ENCODE measurements at places on chromosomes 5 and 9.

DNA sequence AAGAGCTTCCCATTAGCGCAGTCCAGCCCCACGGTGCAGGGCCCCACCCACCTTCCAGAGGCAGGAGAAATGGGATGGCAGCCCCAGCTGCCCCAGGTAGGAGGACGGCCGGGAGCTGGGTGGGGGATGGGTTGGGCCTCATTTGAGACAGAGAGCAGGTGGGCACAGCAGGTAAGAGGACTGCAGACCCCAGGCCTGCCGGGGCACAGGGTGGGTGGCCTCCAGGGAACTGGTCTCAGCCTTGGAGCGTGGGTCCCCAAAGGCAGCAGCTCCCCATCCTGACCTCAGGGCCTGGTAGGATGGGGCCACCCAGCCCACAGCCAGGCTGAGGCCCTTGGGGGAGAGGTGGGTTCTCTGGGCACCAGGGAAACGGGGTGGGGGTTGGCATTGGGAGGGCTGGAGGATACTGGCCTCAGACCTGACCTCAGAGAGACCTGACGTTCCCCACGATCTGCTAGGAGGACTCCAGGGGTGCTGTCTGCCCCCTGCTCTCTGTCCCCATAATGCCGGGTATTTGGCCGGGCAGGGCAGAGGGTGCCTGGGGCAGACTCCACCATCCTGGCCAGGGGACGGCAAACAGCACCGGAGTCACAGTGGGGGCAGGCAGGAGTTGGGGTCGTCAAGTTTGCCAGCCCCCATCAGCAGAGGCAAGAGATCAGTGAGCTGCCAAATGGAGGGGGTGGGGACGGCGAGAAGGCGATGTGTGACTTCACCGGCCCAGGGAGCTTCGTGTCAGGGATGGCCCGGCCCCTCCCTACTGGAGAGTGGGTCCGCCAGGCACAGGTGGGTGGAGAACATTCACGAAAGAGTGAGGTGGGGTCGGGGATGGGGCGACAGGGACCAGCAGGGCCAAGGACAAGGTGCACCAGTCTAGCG, 6.8 kb upstream of the QRFP start:
- no peak for DNase-seq

DNA sequence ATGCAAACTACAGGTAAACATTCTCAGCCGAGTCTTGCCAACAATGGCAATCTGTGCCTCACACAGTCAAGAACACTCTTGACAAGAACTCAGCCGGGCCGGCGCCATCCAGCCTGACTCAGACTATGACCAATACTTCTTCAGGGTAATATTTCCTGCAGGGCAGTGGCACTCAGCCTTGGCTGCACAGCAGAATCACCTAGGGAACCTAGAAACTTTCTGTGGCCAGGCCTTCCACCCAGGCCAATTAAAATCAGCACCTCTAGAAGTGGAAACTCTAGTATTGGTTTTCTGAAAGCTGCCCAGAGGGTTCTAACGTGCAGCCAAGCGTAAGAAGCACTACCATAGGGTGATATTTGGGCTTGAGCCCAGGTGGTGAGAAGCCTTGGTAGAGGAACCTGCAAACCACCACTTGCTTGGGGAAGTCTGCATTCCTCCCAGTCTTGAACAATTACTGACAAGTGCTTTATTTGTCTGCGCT, 120.6 kb downstream of the TTLL11 start:
- DNase-seq: peak; percentile 65

DNA sequence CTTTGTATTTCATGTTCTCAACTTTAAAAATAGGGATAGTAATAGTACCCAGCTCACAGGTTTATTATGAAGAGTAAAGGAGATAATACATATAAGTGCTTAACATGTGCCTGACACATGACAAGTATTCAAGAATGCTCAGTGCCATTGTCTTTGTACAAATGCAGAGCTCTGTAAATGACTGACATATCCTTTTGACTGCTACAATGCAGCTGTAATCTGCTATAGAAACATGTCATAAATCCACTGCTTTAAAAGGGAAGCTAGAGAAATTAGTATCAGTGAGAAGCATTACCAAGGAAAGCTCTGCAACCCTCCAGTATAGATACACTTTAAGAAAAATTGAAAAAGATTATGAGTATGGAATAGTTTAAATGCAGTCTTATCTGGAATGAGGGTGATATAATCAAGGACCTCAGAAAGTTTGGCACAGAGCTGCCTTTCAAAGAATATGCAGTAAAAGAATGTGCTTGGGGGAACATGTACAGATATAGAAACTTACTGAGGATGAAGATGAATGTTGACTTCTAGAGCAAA, 17.9 kb downstream of the ERAP1 start:
- no peak for DNase-seq

- DNase-seq: no peak
These were observed 17.0 kb downstream of the HRH2 start for GRCh38 chr5:175674731-175675346.

DNA sequence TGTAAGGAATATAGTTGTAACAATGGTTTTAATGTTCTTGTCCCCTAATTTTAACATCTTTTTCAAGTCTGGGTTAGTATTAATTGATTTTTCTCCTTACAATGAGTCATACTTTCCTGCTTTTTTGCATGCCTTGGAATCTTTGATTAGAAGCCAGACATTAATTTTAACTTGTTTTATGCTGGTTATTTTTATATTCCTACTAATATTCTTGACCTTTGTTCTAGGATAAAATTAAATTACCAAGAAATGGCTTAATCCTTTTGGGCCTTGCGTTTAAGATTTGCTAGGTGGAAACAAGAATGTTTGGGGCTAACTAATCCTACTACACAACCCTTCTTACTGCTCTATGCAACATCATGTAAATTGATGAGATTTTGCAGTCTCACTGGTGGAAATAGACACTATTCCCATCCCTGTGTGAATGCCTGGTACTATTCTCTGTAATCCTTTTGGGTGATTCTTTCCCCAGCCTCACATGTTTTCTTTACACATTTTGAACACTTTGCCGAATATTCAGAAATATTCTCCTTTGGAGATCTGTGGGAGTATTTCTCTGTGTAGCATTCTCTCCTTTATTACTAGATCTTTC, 47.2 kb downstream of the ZCCHC7 start:
- DNase-seq: no peak

GRCh38 chr5:11524188-11524587, 380.1 kb downstream of the CTNND2 start:
- no peak for DNase-seq

GRCh38 chr9:35745569-35745968, 3.5 kb downstream of the GBA2 start:
- DNase-seq: no peak

- no peak for DNase-seq
These were observed 51.4 kb downstream of the EXD3 start for GRCh38 chr9:137371521-137371941.

- DNase-seq: peak; percentile 49
These were observed 22.1 kb upstream of the NDST1 start for GRCh38 chr5:150485693-150486401.

DNA sequence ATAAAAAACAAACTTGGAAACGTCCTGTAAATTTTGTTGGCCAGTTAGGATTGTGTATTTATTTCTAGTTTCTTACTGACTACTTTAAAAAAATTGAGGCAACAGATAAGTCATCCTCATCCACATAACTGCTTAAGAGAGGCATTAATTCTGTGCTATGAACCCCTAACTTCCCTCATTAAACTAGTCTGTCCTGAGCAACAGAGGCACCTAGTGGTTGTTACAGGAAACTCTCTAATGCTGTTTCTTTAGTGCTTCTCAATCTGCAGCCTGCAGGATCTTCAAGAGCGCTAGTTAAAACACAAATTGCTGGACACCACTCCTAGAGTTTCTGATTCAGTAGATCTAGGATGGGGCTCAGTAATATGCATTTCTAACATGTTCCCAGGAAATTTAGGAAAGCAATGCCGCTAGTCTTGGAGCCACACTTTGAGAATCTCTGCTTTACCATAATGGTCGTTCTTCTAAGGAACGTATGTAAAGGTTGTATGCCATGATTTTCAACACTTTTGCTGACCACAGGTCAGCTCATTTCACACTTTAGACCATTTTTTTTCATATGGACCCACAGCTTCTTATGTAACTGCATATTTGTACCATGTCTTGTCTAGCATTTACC, 410.1 kb upstream of the SMARCA2 start:
- DNase-seq: no peak

DNA sequence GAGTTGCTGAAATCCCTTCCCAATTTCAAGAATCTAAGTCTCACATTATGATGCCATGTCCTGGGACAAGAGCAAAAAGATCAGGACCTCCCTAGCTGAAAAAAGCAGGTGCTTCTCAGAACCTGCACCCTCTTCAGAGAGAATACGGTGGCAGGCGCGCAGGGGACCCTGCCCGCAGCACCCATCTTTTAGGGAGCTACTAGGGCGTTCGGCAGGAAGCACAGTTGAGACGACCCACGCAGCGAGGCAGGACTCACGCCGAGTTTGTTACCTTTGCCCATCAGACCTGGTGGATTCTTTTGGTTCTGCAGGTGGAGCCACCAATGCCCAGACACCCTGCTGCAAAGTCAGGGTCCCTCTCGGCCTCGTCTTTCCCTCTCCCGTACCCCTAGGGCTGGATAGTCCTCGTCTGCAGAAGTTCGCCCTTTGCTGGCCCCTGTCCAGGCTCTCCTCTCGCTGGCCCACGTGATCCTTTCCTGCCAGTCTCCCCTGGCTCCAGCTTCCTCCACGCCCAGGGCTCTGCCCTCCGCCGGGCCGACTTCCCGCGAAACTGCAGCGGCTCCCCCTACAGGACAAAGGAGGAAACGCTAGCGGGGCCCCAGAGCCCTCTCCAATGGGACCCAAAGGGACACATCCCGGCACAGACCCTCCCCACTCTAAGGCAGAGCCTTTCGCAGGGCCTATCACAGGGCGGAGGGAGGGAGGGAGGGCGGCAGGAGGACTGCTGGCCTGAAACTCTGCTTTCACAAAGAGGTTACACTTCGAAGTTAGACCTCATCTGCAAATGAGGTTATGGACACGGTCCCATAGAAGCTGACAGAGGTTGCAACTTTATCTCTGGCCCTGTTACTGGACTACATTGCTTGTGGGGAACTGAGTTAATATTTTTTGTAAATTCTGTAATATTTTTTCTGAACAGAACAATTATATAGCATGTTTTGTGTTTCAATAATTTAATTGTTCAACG, 28.8 kb downstream of the TMEM174 start:
- DNase-seq: no peak

DNA sequence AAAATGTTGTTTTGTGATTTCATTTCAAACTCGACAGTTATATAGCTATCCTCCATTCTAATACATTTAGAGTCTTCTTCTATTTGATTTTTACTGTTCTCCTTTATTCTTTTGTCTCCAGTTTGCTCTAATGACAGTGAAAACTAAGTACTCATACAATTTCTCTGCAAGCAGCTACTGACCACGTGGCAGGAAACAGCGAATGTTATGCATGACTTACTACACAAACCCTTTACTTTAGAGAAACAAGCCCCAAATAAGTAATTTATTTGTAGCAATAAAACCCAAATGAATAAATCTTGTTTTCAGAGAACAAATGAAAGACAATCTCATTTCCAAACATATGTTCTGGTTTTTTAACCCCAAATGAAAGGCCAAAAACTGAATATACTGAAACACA, 41.9 kb downstream of the CDH6 start:
- no peak for DNase-seq

DNA sequence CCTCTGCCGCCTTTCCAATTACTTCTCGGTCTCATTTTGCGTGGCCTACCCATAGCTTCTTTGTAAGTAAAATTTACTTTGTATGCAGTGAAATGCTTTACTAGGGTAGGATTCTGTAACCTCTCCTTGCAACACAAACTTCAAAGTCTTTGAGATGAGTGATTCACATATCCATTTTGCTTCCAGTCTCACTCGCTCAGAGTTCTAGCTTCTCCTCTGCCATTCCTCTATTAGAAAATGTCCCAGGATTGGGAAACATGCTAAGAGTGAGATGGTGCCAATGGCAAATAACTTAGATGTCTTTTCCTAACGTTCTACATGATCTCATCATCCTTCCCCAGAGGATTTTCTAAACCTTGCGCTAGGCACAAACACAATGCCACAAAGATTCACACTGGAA, 270.5 kb upstream of the SLC30A5 start:
- DNase-seq: no peak

GRCh38 chr5:176407456-176408251, 8.7 kb downstream of the CLTB start:
- DNase-seq: no peak

- DNase-seq: no peak
These were observed 640.8 kb upstream of the SGCD start for GRCh38 chr5:155686131-155686530.

DNA sequence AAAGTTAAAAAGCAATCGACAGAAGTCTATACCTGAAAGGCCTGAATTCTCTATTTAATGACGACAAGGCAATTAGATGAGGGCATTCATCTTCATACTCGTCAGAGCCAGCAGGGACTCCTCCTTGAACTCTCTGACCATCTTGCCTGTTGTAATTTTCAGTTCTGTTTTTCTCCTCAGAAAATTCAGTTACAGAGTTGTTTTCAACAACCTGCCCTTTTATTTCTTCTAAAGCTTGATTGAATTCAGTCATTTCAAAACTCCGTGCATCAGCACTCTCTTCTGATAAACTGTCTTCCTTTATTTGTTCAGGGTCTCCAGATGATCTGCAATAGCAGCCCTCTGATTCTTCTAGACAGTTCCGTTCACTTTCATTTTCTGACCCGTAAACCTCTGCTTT, 15.6 kb downstream of the RIOK2 start:
- DNase-seq: no peak

- DNase-seq: no peak
These were observed 73.5 kb upstream of the ALDH1A1 start for GRCh38 chr9:73026375-73026774.

DNA sequence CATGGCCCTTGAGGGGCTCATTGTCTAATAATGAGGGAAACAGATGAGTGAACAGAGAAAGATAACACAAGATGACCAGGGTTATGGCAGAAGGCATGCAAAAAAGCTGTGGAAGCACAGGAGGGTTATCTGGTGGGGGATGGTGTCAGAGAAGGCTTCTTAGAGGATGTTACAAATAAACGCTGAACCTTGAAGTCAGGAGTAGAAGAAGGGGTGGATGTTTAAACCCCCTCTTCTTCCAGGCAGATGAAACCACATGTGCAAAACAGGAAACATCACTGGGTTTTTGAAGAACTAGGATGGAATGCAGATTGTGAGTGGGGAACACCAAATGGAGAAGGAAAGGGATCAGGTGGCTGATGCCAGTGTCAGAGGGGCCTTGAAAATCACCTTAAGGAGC, 41.8 kb upstream of the NR5A1 start:
- DNase-seq: no peak

- DNase-seq: no peak
These were observed 20.0 kb downstream of the RNF145 start for GRCh38 chr5:159189310-159189709.

DNA sequence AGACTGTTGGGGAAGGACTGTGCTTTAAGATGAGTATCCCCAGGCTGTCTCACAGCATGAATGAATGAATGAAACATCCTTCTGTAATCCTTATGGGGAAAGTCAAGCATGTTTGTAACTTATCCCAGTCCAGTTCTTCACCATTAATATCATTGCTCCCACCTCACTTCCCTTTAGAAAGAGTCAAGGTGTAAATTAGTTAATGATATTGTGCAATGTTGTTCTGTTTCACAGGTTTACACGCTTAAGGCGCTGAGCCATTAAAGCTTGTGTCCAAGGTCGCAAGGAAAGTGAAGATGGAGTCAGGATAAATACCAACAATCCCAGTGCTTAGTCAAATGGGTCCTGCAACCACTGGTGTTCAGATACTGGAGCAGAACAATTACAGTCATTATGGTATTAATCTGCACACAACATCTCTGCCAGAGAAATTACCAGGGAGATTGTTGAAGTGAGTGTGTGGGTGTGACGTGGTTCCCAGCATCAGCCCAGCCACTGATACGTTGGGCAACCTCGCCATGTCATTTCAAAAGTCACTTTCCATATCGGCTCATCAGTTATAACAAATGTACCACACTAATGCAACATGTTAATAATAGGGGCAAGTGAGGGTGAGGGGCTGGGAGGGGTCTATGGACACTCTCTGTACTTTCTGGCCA, 1.5 kb upstream of the MYO10 start:
- no peak for DNase-seq
